LHCN-M2 (cell line): ENCODE measurements at places on chromosomes 16 and 17. TPM values are rescaled to one million over a fixed set of nuclear protein-coding genes. Genes with fewer than 3 reads are reported as not detected.

The NXPH3 gene
- total RNA-seq: 0.06 and 0.19 TPM in 2 replicates

GRCh38 chr17:39229274-39229913, 3.6 kb upstream of the STAC2 start:
- peak; percentile 67 for DNase-seq

The NACA2 gene
- total RNA-seq: not detected in 2 replicates

DNA sequence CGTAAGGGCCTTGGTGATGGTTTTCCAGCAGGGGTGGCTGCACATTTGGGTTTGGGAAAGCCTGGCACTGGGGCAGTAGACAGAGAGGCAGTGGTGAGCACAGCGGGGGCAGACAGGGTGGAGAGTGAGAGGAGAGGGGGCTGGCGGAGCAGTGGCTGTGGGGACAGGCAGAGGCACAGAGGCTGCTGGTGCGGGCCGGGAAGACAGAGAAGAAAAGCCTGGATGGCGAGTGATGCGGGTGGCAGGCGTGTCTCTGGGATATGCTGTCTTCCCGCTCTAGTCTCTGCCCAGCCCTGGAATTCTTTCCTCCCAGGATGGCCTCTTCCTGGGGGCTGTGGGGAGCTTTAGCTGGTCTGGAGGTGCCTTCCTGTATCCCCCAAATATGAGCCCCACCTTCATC, 16.9 kb downstream of the ITGAD start:
- no peak for DNase-seq

- no peak for DNase-seq
These were observed 5.5 kb downstream of the GAST start for GRCh38 chr17:41717408-41718286.

GRCh38 chr16:73457851-73458250, 409.9 kb upstream of the ZFHX3 start:
- DNase-seq: no peak

The ADAD2 gene
- total RNA-seq: not detected in 2 replicates

The RBFOX1 gene
- 1.8 and 3.7 TPM in 2 replicates for total RNA-seq

GRCh38 chr16:17518441-17518840, 47.7 kb upstream of the XYLT1 start:
- DNase-seq: no peak

DNA sequence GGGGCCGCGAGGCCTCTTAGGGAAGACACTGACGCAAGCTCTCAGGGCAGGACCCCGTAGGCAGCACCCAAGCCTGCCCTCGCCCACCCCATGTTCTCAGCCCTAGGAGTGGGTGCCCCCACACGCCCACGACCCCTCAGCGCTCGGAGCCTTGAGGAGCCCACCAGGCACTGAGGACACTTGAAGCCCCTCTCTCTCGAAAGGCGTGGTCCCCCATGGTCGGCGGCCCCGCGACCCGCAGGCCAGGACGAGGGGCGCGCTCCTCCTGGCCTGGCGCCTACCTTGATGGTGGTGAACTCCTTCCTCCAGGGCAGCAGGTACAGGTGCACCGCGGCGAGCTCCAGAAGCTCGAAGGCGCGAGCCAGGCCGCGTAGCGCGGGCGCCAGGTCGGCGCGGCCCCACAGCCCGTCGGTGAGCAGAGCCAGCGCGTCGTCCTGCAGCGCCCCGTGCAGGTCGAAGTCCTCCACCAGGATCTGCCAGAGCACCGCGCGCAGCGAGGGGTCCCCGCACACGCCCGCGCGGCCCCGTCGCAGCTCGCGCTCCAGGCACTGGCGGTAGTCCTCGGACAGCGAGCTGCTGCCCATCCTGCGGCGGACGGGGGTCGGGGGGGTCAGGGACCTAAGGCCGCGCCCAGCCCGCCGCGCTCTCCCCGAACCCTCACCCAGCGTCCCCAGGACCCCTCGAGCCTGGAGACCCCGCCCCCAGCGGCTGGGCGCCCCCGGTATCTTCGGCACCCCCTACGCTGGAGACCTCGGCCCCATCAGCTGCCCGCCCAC, 668 bp downstream of the SPATA2L start:
- DNase-seq: no peak

GRCh38 chr16:7378024-7378695, 45.5 kb downstream of the RBFOX1 start:
- DNase-seq: no peak

The PHKG2 gene
- 39.8 and 42.3 TPM in 2 replicates for total RNA-seq

DNA sequence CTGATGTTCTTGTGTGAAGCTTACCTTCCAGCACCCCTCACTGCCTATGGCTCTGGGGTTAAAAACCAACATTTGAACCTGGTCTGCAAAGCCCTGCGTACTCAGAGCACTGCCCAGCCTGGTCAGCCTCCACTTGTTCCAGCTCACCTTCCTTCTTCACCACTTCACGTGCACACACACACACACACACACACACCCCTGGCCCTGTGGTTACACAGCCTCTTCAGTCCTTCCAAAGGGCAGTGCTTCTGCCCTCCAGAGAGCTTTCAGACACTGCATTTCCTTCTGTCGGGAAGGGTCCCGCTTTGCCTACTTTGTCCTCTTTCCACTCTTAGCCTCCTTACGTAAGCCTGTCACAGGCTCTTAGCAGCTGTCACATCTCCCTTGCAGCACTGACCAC, 9.6 kb upstream of the TMEM220 start:
- DNase-seq: no peak

The RPL26 gene
- total RNA-seq: 2,622 and 3,054 TPM in 2 replicates

GRCh38 chr17:2949469-2950044, 113.8 kb downstream of the OR1D5 start:
- peak; percentile 70 for DNase-seq

The ZP2 gene
- total RNA-seq: not detected in 2 replicates

The SPN gene
- not detected in 2 replicates for total RNA-seq

DNA sequence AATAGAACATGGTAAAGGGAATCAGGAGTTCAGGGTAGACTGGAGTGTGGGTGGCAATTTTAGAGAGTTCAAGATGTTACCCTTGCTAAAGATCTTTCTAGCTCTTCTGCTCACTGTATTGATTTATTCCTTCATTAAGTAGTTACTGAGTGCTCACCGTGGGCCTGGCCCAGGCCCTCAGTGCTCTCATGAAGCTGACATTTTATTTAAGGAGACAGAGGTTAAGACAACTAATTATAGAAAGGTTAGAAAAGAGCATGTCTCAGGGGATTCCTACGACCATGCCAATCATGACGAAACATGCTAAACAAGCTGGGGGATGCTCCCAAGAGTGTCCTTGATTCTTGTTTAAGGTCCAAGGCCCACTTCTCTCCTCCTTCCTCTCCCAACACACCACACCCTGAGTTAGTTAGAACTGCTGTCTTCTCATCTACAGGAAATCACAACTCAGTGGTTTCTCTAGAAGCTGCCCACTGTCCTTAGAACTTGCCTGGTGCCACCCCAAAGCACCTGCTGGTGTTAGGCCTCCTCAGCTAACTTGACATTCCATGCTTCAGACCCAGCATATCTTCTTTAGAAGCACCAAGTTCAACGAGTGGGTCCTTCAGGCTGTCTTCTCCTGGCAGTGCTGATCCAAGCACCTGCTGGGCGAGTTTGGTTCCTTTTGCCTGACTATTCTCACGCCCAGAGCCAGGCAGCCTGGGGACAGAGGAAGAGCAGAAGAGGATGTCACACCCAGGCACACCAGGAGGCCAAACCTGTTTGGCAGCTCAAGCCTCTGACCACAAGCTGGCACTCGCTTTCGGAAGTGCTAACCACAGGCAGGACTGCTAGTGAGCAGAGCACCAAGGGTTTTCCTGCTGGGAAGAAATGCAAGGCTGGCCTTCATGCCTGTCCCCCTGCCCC, 79.0 kb downstream of the GAS7 start:
- DNase-seq: no peak

The DLG4 gene
- total RNA-seq: 16.6 and 17.3 TPM in 2 replicates

DNA sequence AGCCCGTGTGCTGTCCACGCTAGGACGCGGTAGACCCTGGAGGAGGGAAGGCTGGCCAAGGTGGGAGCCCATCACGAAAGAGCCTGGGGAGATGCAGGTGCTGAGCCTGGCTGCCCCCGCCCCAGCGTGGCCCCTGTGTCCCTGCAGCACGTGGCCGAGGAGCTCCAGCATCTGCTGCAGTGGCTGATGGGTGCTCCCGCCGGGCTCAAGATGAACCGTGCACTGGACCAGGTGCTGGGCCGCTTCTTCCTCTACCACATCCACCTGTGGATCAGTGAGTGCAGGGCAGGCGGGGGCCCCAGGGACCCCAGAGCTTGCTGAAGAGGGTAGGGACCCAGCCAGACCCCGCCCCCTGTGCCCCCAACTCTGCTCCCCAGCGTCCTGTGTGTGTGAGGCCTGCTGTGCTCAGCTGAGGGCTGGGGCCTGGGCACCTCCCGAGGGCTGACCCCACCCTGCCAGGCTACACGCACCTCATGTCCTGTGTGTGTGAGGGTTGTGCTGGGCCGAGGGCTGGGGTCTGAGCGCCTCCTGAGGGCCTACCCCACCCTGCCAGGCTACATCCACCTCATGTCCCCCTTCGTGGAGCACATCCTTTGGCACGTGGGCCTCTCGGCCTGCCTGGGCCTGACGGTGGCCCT, 8.6 kb downstream of the PIGQ start:
- no peak for DNase-seq

- DNase-seq: peak; percentile 21
These were observed 48.8 kb downstream of the ADCY9 start for GRCh38 chr16:4067262-4068001.

DNA sequence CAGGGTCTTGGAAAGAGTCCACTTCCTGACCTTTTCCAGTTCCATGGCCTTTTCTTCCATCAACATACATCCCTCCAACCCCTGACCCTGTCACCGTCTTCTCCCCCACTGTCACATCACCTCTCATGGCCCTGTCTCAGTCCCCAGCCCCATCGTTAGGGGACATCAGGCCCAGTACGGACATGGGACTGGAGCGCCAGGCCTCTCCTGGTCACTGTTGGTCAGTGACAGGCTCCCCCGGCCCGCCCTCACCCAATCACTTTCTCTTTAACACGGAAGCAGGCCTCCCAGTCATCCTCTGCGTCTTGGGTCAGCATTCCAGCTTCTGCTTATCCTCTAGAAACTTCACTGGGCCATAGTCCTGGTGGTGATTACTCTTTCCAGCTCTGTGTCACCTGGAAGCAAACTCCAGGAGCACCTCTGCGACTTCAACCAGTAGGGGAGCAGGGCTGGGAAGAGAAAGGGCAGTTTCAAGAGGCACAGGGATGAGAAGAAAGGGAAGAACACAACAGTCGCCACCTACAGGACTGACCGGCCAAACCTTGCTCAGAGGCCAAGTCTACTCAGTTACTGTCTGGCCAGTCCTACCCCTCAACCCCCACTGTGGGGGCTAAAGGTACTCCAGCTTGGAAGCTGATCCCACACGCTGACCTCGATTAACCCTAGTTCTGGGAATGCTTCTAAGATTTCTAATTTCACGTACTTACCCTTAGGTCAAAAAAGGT, 15.9 kb upstream of the ICAM2 start:
- no peak for DNase-seq

GRCh38 chr16:85718682-85719081, 29.9 kb upstream of the GINS2 start:
- DNase-seq: no peak

DNA sequence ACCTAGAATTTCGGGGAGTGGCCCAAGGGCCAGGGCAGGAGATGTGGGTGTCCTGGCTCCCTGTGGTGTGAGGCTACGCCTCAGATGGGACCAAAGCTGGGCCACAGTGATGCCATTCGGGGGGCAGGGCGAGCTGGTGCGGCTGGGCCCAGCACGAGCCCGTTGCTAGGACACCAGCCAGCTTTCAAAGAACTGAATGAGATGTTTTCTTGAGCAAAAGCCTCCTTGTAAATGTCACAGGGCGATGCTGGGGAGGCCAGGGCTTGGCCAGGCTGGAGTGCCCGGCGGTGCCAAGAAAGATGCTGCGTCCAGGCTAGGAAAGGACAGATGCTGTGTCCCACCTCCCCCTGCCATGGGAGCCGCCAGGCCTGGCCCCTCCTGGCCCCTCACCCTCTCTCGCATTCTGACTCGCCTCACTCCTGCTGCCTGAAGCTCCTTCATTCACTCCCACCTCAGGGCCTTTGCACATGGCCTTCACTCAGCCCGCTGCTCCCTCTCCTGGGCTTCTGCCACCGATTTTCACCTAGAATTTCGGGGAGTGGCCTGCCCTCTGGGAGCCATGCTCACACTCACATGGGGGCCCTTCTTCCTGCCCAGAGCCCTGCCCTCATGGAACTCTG, 39.1 kb downstream of the CPNE2 start:
- DNase-seq: no peak

DNA sequence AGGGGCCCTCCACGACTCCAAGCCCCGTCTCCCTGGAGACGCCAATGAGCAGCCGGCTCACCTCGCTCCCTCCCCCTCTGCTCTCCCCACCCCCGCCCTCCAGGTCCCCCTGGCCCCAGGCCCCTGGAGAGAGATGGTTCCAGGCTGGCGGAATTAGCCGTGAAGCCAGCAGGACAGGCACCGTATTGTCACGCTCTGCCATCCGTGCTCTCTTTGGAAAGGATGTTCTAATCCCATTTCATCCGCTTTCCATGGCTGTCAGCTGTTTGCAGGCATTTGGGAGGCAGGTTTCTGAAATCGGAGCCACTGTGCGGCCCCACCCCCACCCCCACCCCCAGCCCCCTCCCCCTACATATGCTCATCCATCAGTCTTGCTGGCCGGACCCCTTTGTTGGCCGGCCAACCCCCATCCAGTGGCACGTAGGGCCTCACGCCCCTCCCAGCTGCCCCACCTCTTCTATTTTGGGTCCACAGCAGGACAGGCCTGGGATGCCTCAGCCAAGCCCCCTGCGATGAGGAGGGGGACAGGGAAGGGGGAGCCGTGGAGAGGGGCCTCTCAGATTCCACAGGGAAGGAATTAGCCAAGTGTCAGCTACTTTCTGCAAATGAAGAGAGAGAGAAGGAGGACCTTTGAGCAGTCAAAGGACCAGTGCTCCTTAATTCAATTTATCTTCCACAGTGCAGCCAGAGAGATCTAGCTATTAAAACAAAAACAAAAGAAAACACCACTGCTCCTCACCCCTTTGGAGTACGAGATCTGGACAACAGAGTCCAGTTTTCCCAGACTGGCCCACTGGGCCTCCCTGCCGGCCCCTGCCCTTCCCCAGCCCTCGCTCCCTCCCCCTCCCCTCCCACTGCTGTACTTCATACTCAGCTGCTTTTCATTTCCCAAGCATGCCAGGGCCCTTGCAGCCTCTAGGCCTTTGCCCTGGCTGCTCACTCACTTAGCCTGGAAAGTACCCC, 30.7 kb downstream of the SDK2 start:
- no peak for DNase-seq

DNA sequence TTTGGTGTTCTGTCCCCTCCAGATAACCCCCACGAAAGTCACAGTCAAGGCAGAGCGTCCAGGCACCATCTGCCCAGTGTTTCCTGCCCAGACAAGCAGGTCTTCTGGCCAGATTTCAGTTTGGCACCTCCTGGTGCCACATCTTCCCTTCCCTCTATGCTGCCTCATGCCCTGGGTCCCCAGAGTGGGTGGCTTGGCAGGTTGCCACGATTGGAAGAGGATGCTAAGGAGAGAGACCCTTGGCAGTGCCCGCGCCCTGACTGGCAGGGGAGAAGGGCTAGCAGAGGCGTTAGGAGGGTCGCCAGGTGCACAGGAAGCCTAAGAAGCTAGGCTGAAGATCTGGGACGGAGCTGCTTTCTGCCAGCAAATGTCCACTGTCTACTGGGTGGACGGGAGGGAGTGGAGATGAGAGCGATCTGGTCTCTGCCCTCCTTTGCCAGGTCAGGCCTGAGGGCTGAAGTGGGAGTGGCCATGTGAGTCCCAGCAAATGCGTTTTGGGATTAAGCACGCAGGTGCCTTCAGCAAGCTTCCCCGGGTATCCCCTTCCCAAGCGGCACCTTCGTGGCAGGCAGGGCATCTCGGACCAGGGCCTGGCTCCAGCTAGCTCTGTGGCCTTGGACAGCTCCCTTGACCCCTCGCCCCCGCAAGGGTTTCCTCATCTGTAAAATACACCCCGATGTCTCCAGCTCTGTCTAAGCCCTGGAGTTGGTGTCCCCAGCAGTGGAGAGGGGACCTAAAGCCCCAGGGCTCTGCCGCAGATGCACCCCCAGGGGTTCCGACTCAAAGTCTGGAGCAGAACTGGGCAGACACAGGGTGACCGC, 13.4 kb upstream of the CD300A start:
- DNase-seq: no peak
